A549 treated with dexamethasone at 1 μM for 4 hours (cell line): ENCODE measurements at places on chromosomes 5 and 9. TPM values are rescaled to one million over a fixed set of nuclear protein-coding genes. Genes with fewer than 3 reads are reported as not detected.

The FOXD4L5 gene
- total RNA-seq, result 0.04 to 0.05 TPM (median 0.05 TPM) in 3 of 5 replicates, not detected in the others

The OR1J2 gene
- not detected in 5 replicates for total RNA-seq

The EQTN gene
- total RNA-seq, result 0.20 to 0.21 TPM in 2 of 5 replicates, not detected in the others

The ANXA2R gene
- 2.8 to 4.1 TPM (median 3.1 TPM) in 5 replicates for total RNA-seq

The C5orf52 gene
- not detected in 5 replicates for total RNA-seq

The HMCN2 gene
- total RNA-seq, result 0.02 to 0.12 TPM (median 0.02 TPM) in 5 replicates

The NEUROG1 gene
- not detected in 5 replicates for total RNA-seq

The SYK gene
- 0.02 to 0.16 TPM (median 0.05 TPM) in 5 replicates for total RNA-seq

The TAF11L10 gene
- total RNA-seq, result not detected in 5 replicates

The NOXA1 gene
- 0.41 to 1.7 TPM (median 1.4 TPM) in 5 replicates for total RNA-seq

The BARHL1 gene
- not detected in 5 replicates for total RNA-seq

The CACNA1B gene
- total RNA-seq, result 0.01 to 0.05 TPM (median 0.03 TPM) in 5 replicates
